Stimulated activated CD4-positive, alpha-beta T cell treated with anti-CD3 and anti-CD28 coated beads, Interleukin-4, amount 100 ng/mL, for 48 hours (primary cell): ENCODE measurements at places on chromosomes 3 and 15.

- no peak for DNase-seq
Observed at GRCh38 chr3:37386627-37387230, 212.3 kb upstream of the LRRFIP2 start.

DNA sequence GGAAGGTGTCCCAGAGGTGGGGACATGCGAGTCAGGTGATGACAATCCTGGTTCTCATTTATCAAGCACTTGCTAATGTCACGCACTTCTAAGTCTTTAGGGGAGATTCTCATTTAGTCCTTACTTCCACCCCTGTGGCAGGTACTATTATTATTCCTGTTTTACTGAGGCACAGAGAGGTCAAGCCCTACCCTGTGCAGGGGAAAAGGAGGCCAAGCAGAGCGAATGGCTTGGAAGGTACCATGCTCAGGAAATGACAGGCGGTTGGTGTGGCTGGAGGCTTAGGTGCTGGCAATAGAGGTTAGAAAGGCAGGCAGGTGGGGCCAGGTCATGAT lies 268.9 kb downstream of the UACA start:
- DNase-seq: no peak

DNA sequence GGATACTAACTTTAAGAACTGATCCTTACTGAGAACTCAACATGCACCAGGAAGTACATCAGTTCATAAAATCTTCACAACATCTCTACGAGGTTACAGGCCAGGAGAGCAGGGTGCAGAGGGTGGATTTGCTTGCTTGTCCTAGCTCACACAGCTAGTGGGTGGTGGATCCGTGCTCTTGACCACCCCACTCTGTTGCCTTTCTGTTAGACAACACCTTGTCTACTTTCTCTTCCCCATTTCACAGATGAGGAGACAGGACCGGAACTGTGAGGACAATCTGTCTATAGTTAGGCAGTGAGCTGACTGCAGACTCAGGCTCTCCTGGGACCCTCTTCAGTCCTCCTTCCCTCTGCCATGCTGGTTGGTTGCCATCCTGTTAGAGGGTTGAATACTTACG lies 221.7 kb upstream of the TLE3 start:
- DNase-seq: no peak

DNA sequence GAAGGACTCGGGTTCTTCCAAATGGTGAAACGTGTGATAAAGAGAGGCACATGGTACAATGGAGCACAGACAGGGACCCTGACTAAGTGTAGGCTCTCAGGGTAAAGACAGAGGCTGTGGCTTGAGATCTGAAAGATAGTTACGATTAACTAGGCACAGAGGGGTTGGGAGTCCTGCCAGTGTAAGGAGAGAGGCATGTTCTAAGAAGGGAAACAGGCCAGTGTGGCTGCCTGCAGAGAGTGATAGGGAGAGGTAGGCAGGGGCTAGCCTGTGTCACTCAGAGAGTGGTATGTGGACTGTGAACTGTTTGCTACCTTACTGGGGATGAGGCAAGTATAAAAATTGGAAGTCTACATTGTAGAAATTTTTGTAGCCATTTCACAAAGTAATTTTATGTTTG lies 109.5 kb downstream of the PEX5L start:
- no peak for DNase-seq

DNA sequence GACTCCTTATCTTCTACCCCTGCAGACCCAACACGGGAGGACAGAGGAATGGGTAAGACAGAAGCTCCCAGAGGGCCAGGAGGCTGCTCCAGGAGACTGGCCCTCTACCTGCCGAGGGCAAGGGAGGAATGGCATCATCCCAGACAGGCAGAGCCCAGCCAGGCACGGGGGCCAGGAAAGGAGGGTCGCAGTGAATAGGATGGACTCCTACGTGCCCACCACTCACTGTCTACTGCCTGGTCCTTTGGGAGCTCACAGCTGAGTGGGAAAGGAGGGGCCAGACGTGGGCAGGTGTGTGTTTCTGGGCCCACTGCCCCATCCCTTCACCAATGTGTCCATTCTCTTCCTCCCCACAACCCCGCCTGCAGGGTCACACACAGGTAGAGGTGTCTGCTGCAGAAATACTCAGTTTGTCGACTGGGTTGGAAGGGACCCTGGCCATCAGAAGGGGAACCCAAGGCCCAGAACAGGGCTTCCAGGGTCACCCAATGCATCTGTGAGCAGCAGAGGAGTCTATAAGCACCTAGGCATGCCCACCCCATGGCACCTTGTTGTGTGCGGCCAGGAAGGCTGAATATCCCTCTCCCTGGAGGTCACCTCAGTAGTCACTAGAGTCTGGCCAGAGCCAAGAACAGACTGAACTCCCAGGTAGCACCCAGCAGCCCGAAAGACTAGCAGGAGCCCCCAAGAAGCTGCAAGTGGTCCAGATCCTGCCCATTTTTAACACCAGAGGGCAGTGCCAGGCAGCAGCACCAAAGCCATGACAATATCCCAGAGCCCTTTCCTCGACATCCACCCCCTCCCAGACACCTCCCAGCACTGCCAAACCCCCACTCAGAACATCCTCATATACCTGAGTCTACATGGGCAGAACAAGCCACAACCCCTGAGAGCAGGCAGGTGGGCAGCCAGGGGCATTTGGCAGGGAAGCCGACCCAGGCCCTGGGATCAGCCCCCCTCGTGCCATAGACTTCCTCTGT lies 24.0 kb downstream of the TKT start:
- no peak for DNase-seq

DNA sequence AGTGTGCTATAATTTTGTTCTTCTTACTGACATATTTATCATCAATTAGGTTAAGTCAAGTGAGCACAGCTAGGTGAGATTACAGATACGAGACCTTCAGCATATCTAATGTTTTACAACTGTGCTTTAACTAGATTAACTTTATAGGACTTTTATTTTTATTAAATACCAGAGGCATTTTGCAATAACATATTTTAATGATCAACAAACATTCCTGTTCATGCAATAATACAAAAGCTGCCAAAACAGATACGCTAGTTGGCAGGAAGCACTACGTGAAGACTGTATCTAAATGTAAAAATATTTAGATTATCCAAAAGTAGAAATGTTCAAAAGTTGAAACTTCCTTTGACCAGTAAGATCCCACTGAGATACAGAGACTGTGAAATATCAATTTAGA lies 139.1 kb downstream of the CBLB start:
- DNase-seq: no peak

- DNase-seq: no peak
Observed at GRCh38 chr3:178170698-178171535, 365.3 kb upstream of the KCNMB2 start.

DNA sequence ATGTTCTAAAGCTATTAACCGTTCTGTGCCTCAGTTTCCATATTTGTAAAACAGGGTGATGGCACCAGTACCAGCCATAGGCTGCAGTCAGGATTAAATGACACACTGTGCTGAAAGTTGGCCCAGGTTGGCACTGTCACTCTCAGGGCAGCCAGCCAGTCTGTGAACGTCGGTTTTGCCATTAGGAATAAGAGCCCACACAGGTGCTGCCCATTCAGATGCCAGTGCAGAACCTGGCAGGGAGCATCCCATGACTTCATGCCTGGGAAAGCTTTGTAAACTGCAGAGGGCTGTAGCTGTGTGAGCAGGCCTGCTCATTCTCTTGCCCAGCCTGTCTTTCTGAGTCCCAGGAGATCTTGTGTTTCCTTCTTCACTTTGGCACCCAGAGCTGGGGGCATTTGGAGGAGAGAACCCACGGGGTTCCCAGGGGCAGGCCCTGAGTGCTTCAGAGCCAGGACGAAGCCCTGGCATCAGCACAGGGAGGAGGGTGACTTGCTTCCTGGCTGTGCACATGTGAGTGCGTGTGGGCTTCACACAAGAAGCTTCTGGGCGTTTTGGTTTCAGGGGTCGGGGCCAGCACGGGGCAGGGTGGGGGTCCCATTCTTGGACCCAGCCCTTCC lies 46.9 kb downstream of the ZNF710 start:
- DNase-seq: no peak

DNA sequence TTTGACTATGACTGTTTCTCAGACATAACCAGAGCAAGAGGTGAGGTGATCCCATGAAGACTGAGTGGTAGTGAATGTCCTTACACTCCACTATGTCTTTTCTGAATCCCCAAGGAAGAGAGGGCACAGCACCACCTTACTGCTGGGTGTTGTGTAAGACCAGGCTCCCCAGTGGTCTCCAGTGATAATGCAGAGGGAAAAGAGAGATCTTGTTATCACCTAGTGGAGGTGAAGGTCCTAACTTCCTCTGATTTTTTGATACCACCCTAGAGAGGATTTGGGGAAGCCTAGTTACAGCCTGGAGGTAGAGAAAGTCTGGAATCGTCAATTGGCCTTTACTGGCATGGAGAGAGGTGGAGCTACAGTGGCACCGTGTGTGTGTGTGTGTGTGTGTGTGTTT lies 288.0 kb upstream of the BCHE start:
- no peak for DNase-seq

DNA sequence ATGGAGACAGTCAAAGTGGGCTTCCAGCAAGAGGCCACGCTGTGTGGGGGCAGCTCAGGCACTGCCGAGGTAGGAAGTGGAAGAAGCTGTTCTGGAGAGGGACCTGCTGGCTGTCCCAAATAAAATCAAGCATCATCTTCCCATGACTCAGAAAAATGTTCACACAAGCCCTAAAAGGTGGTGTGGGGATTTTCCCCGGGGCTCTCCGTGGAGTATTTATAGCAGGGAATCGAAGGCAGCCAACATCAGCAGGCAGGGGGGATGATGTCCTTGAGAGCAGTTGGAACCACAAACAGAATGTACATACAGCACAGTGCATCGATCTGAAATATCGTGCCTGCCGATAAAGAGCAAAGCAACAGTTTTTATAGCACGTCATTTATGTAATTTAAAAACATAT lies 27.6 kb downstream of the PRR23E start:
- no peak for DNase-seq

DNA sequence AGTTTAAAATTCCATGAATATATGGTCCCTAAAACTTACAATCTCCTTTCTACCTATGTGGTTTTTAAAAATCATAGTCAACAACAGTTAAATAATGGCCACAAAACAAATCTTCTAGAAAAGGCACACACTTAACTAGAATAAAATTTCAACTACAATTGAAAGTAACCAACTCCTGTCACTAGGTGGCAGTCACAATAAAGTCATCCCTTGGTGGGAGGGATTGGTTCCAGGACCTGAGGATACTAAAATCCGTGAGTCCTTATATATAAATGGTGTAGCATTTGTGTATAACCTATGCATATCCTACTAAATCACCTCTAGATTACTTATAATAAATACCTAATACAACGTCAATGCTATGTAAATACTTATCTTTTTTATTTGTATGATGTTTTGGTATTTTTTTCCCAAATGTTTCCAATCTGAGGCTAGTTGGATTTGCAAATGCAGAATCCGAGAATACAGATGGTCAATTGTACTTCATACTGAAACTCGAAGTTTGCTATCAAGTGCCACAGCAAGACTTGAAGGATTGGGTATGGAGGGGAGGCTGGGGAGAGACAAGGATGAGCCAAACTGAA lies 172.6 kb downstream of the FMN1 start:
- DNase-seq: no peak

DNA sequence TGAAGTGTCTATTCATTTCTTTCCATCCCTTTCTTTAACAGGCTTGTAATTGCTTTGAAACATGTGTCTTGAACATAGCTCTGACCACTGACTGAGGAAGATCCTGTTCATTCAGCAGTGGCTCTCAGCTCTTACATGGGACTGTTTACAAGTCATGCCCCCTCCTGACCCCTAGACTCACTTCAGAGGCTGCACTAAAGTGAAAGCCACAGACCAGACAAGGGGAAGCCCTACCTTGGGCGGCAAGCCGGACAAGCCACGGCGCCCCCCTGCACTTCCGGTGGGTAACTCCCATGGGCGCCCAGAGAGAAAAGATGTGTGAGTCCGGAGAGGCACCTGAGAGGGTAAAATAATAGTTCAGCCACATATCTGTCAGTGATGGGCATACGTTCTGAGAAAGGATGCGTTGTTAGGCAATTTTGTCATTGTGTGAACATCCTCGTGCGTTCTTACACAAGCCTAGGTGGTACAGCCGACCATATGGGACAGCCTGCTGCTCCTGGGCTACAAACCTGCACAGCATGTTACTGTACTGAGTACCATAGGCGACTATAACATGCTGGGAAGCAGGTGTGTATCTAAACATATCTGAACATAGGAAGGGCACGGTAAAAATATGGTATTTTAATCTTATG lies 116.2 kb downstream of the CHSY1 start:
- no peak for DNase-seq

DNA sequence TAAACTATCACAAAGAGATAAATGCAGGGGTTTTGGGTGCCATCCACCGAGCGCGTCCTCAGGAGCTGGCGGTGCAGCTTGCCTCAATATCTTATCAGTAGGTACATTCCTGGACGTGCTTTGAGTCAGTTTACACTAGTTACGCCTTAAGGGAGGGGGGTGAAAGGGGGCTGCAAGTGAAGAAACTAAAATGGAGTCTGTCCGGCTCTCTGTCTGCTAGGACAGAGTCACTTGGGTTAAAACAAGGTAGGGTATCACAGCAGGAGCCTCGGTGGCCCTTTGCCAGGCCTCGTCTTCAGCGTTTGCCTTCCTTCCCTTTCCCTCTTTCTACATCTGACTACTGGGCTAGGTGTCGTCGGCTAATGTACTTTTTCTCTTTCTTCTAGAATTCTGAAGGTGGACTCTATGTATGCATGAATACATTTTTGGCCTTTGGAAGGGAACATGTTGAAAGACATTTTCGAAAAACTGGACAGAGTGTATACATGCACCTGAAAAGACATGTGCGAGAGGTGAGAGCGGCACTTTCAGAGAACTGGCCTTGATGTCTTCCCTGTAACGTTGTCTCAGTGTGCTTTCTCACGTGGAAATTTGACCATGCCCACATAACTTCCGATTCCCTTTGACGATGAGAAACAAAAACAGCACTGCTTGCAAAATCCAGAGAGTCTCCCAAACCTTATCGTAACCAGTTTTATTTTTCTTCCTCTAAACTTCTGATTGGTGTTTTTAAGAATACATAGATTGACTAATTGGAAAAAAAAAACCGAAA lies 28.8 kb downstream of the USP13 start:
- no peak for DNase-seq

GRCh38 chr3:28576614-28577200 lies 228.1 kb upstream of the AZI2 start:
- DNase-seq: no peak

DNA sequence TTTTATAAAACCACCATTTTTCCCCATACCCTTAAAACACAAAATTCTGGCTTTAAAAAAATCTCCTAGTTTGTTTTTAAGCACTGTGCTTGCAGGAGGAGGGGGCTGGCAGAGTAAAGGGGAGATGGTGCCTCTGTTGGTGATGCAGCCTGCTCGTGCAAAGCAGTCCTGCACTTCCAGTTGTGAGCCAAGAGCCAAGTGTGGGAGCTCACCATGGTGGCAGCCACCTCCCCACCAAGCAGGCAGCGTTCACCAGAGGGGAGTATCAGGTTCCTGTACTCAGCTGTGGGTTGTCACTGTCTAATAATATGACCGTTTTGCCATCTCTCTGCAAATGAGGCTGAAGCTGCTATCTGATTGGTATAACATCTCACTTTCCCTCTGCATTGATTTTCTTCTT lies 164.8 kb downstream of the SYNPR start:
- no peak for DNase-seq
